IMR-90 (cell line): ENCODE measurements at places on chromosomes 6 and 20.

- peak; percentile 62 for DNase-seq
Observed at GRCh38 chr6:134374491-134375219, 56.7 kb upstream of the SGK1 start.

DNA sequence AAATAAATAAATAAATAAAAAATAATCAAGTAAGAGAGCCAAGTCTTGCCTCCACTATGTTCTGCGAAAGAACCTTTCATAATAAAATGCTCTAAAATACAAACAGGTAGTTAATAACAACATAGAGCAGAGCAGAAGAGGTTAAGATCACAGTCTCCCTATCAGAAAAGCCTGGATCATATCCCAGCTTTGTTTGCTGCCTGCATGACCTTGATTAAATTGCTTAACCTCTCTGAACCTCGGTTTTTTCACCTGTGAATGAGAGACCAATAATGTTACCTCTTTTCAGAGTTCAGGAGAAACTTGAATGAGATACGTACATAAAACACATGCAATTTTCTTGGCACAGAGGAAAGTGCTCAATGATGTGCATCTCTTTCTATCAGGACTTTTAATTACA is 44.4 kb downstream of the ARHGAP18 start:
- DNase-seq: no peak

- peak; percentile 48 for DNase-seq
Observed at GRCh38 chr6:83463886-83464285, 33.0 kb upstream of the ME1 start.

DNA sequence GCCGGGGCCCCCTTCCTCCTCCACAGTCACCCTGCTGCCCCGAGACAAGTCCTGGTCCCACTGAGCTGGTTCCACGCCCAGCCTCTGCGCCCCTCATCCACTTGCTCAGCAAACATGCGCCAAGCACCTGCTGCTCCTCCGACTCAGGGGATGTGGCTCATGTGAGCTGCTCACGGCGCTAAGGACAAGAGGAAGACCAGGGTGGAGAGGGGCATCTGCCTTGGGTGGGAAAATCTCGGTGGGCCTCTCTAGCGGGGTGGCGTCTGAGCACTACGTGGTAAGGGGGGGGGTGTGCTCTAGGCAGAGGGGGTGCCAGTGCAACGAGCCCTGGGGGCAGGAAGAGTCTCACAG is 4.5 kb downstream of the LAMA5 start:
- DNase-seq: no peak

GRCh38 chr20:44959638-44960102 is 527 bp downstream of the TOMM34 start:
- DNase-seq: peak; percentile 86

GRCh38 chr6:154479351-154479769 is 31.1 kb downstream of the CNKSR3 start:
- DNase-seq: peak; percentile 67

DNA sequence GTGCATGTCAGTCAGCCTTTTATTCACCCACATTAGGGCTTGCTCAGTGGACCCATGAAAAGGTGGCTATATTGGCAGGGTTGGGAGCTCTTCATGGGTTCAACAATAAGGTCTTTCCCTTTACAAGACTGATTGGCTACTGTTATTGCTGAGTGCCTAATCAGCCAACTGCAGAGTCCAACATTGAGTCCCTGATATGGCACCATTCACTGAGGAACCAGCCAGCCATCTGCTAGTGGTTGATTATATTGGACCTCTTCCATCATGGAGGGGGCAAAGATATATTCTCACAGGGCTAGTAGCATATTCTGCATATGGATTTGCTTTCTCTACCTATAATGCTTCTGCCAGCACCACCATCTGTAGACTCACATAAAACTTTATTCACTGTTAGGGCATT is 69.9 kb downstream of the CDKAL1 start:
- no peak for DNase-seq

GRCh38 chr6:214428-214827 is 77.9 kb upstream of the DUSP22 start:
- no peak for DNase-seq

DNA sequence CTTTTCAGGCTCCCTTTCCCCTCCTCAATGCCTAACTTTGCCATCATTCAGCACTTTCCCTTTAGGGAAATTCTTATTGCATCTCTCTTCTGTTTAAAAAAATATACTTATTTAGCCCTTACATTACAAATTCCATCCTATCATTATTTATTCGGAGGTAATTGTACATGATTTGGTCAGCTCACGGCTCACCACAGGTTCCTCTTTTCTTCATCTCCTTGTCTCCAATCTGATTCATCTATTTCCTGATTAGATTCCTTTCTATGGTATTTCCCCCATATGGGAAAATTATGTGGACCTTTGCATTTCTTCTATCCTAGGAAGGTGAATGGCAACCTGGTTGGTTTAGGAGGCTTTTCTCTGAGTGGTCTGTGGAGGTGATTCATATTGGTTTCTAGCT is 12.9 kb upstream of the EMILIN3 start:
- no peak for DNase-seq

GRCh38 chr6:124888581-124889371 is 73.5 kb upstream of the RNF217 start:
- peak; percentile 3 for DNase-seq

DNA sequence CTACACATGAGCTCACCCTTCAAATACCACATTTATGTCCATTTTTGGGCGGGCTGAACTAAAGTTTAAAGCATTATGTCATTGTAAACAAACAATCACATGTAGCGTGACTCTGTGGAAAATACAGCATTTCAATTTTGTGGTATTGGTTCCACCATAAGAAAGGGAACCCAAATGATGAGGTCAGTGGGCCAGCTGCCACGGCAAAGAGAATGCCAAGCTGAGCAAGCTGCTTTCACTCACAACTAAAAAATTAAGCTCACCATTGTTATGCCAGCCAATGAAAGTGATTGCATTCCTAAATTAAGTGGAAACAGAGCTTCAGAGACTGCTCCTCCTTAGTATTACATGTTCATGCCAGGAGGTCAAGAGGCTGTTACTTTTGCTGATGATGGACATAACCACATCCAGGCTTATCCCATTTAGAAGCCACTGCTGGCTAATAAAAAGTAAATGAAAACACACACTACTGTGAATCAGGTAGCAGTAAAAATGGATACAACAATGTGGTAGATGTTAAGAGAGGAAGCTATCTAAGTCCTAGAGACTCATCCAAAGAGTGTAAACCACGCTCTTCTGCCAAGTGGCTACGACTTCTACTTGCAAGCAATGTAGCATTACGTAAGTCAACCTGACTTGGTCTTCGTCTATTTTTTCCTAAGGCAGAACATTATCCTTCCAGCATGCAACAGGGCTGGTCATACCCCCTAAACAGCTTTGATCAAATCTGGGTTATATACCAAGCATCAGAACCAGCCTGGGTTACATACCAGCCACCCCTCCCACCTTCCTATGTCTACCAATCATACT is 164.8 kb downstream of the BACH2 start:
- DNase-seq: peak; percentile 63

- no peak for DNase-seq
Observed at GRCh38 chr20:1299522-1299921, 29.4 kb downstream of the SDCBP2 start.

- no peak for DNase-seq
Observed at GRCh38 chr6:162119341-162119740, 608.2 kb downstream of the PRKN start.

- peak; percentile 45 for DNase-seq
Observed at GRCh38 chr6:582370-582769, 74.5 kb downstream of the HUS1B start.

GRCh38 chr20:56392132-56392880 is at the start of the genes AURKA and CSTF1:
Gene AURKA (minus strand): TSS chr20:56392215. CDS start chr20:56388197, 4,018 bp downstream.
Gene CSTF1 (plus strand): TSS chr20:56392645. CDS start chr20:56395553, 2,908 bp downstream.
- DNase-seq: peak; percentile 100

DNA sequence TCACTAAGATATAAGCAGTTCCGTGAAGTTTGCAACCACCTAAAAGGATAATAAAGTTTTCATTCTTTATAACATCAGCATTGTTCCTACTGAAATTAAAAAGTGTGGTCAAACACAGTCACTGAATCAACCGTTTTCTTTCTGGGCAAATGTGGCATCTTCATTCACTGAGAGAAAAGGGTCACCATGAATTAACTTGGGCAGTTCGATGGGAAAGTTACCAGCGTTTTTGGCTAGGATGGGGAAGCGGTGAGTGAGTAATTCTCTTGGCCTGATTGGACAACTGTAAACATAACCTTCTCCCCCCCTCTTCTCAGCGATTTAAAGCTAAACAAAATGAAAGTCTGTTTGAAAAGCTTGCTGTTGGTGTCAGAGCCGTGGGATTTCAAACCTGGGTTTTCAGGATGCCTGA is 181.8 kb downstream of the SASH1 start:
- DNase-seq: peak; percentile 95

GRCh38 chr6:154167126-154167525 is 128.1 kb downstream of the OPRM1 start:
- DNase-seq: no peak

- DNase-seq: no peak
Observed at GRCh38 chr20:2799271-2799670, 1.2 kb downstream of the CPXM1 start.

- no peak for DNase-seq
Observed at GRCh38 chr6:17149571-17149970, 47.7 kb downstream of the STMND1 start.

DNA sequence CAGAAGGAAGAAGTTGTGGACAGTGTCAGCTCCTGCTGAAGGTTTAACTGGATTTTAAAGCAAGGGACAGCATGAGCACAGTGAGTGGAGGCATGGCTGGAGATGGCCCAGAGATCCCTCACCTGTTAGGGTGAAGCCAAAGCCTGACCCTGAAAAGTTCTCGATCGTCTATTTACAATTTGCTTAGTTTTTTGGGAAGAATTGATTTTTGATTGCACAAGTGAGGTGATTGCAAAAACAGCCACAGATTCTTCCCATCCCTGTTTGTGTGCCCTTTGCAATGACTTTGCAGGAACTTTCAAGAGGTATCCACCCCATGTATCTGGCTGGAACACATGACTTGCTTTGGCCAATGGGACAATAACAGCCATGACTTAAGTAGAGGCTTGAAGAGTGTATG is 170.1 kb downstream of the TFAP2C start:
- DNase-seq: no peak

- peak; percentile 42 for DNase-seq
Observed at GRCh38 chr6:28401172-28401571, 1.6 kb upstream of the ZSCAN12 start.

DNA sequence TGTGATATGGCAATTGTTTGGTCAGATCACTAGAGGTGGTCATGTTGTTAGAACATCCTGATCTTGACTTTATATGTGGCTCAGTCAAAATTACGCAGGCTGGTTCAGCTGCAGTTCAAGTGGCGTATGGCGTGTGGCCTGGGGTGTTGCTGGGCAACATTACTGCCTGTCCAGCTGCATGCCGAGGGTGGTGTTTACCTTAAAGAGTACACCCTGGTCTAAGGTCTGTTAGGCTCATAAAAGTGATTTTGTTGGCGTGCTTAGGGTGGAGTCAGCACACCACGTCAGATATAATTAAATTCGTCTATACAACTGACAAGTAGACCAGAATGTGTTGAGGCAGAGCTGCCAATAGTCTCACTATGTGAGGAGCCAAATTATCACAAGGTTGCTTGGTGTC is 55.6 kb upstream of the NEDD9 start:
- DNase-seq: no peak

GRCh38 chr20:8798505-8798904 is 270.4 kb upstream of the PLCB4 start:
- no peak for DNase-seq

DNA sequence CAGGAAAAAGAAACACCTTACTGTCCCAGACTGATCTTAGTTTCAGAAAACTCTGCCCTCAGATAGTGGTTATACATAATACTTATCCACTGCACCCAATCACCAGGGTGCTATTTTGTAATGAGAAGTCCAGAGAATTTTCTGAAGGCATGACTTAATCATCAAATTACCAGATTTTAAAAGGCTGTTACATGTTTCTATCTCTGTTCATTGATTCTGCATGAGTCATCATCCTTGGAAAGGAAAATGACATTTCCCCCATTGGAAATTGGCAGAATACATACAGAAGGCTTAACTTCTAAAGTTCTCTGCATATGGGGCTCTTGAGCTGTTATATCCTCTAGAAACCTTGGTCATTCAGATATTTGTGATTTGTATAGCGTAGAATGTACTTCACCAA is 587.9 kb upstream of the FLRT3 start:
- DNase-seq: no peak

GRCh38 chr6:27359231-27359630 is 29.3 kb upstream of the ZNF391 start:
- no peak for DNase-seq

- peak; percentile 91 for DNase-seq
Observed at GRCh38 chr6:135419162-135419561, 78.4 kb downstream of the AHI1 start.

GRCh38 chr6:136524339-136524935 is 25.8 kb downstream of the MAP7 start:
- no peak for DNase-seq

DNA sequence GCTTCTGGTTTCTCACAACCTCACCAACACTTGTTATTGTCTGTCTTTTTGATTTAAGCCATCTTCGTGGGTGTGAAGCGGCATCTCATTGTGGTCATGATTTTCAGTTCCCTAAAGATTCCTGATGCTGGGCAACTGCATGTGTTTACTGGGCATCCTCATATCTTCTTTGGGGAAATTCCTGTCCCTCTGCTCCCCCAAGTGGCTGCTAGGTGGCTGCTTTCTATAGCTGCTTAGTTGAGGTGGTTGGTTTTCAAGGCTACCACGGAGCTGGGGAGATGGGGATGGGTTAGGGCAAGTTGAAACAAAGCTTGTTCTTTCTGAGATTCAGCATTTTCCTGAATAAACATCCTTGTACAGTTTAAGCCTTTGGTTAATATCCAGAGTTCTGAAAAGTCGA is 403.9 kb upstream of the SULF2 start:
- no peak for DNase-seq

DNA sequence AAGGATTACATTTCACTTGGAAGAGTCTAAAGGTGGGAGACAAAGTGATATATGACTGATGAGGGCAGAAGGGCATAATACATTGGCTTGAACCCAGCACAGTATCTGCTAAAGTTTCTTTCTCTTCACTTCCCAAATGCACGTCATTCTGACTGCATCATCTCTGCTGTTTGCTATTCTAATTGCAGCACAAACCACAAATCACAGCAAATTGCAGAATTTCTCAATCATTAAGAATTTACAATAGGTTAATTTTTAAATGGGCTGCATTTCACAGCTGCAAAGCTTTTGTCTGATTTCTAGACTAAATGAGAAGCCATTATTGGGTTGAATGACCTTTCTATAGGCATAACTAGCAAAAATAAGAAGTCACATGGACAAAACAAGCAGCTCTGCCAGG is 337.0 kb downstream of the RNGTT start:
- peak; percentile 45 for DNase-seq

- peak; percentile 1 for DNase-seq
Observed at GRCh38 chr6:47897247-47897646, 115.4 kb downstream of the OPN5 start.

DNA sequence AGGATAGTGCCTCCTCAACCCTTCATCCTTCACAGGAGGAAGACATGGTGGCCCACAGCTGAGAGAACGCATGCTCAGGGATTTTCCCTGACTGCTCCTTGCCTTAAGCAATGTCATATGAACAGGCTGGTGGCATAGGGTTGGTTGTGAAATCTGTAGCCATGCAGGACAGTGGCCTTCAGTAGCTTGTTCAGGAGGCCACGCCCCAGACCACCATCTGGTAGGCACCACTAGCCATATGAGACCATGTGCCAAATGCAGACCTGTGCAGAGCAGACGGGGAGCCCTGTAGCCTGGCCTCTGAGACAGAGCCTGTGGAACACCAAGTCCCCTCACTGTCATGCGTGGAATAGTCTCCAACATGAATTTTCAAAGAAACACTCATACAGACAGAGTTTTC is 76.5 kb downstream of the ADTRP start:
- no peak for DNase-seq
